ENCODE measurements at places on chromosomes 11 and 22.

DNA sequence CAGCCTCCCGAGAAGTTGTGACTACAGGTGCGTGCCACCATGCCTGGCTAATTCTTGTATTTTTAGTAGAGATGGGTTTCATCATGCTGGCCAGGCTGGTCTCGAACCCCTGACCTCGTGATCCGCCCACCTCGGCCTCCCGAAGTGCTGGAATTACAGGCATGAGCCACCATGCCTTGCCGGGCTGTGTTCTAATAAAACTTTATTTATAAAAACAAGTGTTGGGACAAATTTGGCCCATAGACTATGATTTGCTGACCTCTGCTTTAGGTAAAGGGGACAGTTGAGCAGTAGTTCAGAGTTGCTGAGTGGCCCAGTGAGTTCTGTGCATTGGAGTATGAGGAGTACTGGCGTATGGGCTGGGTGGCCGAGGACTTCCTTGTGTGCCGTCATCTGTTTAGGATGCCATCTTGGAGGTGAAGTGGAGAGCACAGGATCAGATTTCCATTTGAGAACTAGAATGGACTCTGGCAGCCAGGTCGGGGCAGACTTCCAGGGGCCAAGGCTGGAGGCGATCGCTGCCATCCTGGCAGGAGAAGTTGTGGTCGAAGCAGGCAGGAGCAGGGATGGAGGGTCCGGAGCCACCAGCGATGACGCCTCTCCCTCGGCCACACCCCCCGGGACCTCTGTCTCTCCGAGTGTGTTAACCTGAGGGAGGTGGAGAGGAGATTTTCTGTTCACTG lies 43.8 kb downstream of the FBLN1 start:
- DNase-seq: no peak

DNA sequence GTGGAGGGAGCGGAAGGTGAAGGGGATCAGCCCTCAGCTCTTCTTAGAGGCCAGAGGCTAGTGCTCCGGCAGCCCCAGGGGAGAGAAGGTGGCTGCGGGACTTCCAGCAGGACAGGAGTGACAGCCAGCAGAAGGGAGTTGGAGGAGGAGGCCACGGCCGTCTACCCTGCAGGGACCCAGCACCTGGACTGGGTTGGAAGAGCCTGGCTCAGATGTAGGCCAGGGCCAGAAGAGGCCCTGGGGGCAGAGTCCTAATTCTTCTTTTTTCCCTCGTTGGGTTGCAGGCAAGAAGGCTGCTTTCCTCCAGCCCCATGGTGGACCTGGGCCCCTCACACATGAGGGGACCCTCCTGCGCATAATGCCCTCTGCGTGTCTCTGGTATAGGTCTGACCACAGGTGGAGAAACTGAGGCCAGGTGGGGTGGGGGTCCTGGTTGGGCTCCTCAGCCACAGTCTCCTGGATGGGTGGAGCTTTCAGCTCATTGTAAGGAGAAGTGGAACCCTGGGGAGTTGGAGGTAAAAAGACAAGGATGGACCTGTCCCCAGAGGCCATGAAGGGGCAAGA lies 2.3 kb upstream of the MCAM start:
- DNase-seq: no peak

DNA sequence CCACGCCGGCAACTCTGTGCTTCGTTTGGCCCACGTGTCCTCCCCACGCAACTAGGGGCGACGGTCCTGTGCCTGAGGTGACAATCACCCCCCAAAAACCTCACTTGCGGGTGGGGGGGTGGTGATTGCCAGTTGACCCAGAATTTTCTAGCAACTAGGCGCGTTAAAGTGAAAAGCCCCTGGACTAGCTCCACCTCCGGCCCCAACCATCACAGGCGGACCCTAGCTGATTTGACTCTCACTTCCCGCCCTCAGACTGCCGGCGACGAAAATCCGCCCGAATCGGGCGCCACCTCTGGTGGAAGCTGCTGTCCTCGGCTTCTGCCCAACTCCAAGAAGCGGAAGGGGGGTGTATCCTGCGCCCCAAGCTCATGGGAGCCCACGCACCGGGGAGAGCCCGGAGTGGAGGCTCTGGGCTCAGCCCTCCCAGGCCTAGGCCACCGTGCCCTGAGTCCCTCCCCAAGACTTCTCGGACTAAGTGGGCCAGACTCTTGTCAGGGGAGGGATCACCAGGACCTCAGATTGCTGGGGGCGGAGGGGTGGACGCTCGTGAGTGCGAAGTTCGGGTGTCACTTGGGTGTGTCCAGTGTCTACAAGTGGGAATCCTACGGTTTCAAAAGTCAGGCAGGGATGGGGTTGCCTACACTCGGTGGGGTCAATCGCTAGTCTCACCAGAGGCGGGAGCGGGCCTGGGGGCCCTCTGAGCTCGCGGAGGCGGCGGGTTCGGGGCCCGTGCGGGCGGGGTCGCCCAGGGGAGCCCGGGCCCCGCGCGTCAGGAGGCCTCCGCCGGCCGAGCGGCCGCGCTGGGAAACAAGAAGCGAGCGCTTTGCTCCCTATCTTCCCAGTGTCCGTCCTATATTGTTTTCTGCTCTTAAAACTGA lies 12.3 kb downstream of the PAX6 start:
- DNase-seq: no peak

GRCh38 chr11:36441610-36442208 lies 68.4 kb downstream of the TRAF6 start:
- DNase-seq: no peak

- no peak for DNase-seq
Observed at GRCh38 chr11:125364121-125364826, 131.8 kb downstream of the FEZ1 start.

Data from stimulated activated CD4-positive, alpha-beta T cell treated with anti-CD3 and anti-CD28 coated beads, Interleukin-12 subunit alpha, Interleukin-12 subunit beta, amount 100 ng/mL, for 4 hours (primary cell).